ENCODE measurements at places on chromosomes 3 and 15. TPM values are rescaled to one million over a fixed set of nuclear protein-coding genes. Genes with fewer than 3 reads are reported as not detected.

The FOXB1 gene
- total RNA-seq, result not detected

The APOD gene
- total RNA-seq, result 0.51 TPM

The GABPB1 gene
- total RNA-seq, result 35.5 TPM

The CSTA gene
- 1.2 TPM for total RNA-seq

The ADAMTSL3 gene
- 0.31 TPM for total RNA-seq

The CX3CR1 gene
- 0.09 TPM for total RNA-seq

The RLBP1 gene
- not detected for total RNA-seq

The GPR62 gene
- not detected for total RNA-seq

The PSMA4 gene
- 402 TPM for total RNA-seq

The EHD4 gene
- total RNA-seq, result 12.0 TPM

The B3GALNT1 gene
- total RNA-seq, result 0.11 TPM

The SFMBT1 gene
- total RNA-seq, result 9.6 TPM

The ATP1B3 gene
- 204 TPM for total RNA-seq

The CDC25A gene
- total RNA-seq, result 10.6 TPM

The KNL1 gene
- 6.4 TPM for total RNA-seq

The TRPM1 gene
- total RNA-seq, result not detected

The DCLK3 gene
- total RNA-seq, result not detected

The ATP13A5 gene
- not detected for total RNA-seq

The SERINC4 gene
- 0.12 TPM for total RNA-seq

The TMEM158 gene
- total RNA-seq, result 25.8 TPM

The CAMK1 gene
- 13.0 TPM for total RNA-seq

The RASA2 gene
- total RNA-seq, result 11.1 TPM

The COL8A1 gene
- not detected for total RNA-seq

The P2RY12 gene
- total RNA-seq, result not detected

The SYNPR gene
- not detected for total RNA-seq

The TGM4 gene
- 0.05 TPM for total RNA-seq

The GOLGA8R gene
- 0.29 TPM for total RNA-seq

The SCG5 gene
- total RNA-seq, result 2.2 TPM

The SLC22A13 gene
- not detected for total RNA-seq

The NLGN1 gene
- not detected for total RNA-seq

The ROBO1 gene
- total RNA-seq, result 14.8 TPM

The KLF15 gene
- 0.06 TPM for total RNA-seq

The GCNT3 gene
- 179 TPM for total RNA-seq

The ECE2 gene
- total RNA-seq, result not detected
